ENCODE measurements at places on chromosomes 5 and 9.

GRCh38 chr9:122078557-122078956 lies 14.6 kb downstream of the TTLL11 start:
- DNase-seq: no peak

DNA sequence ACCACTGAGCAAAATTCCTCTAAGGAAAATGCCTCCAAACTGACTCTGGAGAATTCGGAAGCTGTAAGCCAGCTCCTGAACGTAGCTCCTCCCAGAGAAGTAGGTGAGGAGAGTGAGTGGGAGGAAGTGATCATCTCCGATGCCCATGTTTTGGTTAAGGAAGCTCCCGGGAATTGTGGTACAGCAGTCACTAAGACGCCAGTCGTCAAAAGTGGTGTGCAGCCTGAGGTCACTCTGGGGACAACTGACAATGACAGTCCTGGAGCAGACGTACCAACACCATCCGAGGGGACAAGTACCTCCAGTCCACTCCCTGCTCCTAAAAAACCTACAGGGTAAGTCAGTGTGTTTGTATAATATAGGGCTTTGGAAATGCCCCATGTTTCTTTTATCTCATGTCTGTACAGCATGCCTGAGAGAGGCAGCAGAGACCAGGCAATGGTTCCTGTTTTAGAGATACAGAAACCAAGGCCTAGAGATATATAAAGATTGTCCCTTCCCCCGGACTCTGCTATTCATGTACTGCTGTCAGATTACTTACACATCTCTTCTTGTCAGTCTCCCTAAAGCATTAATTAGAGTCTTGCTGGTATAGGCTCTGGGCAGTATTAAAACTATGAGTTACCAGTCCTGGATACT lies 23.9 kb downstream of the HMGXB3 start:
- no peak for DNase-seq

DNA sequence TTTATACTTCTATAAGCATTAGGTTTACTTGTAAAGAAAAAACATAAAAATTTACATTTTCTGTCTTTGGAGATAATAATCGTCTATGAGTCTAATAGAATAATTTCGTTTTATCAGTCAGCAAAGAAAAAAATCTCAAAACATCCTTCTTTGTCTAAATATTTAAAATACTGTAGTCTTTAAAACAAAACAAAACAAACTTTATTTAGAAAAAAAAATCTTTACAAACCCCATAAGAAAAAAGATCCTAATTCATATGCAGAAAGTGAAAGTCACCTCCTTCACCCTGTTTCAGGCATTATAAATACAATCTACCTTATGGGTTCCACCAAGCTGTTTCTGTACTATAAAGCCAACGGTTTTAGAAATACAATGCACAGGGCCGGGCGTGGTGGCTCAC lies 5.6 kb downstream of the LARS1 start:
- no peak for DNase-seq

- DNase-seq: no peak
Observed at GRCh38 chr9:73160868-73161267, 9.2 kb downstream of the ANXA1 start.

DNA sequence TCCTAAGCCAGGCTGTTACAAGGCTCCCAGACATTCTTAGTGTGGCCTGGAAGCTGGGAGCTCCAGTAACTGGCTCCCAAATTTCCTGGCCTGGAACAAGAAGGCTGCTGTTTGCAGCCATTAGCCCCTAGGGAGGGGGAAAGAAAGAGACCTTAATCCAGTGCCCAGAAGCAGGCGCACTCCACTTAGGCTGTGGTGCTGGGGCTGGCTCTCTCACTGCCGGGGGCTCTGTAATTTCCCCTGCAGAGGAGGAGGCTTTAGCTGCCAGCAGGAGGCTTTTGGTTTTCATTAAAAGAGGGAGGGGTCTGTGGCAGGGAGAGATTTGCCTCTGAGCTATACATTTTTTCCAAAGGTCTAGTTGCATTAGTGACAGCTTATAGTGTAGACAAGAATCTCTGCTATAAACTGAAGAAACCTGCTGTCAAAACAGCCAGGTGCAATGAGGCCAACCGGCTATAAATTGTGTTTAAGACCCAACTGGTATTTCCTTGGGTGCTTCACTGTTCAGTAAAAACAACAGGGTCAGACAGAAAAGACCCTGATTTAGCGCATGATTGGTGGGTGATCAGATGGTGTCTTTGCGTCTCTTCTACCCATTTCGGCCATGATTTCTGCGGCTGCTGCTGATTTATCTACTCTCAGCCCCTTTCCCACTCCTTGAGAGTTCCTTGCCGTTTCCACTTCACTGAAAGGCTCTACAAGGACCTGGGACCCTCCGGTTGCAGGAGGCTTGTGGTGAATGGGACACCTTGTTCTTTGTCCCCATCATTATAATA lies 254.6 kb downstream of the AOPEP start:
- no peak for DNase-seq

DNA sequence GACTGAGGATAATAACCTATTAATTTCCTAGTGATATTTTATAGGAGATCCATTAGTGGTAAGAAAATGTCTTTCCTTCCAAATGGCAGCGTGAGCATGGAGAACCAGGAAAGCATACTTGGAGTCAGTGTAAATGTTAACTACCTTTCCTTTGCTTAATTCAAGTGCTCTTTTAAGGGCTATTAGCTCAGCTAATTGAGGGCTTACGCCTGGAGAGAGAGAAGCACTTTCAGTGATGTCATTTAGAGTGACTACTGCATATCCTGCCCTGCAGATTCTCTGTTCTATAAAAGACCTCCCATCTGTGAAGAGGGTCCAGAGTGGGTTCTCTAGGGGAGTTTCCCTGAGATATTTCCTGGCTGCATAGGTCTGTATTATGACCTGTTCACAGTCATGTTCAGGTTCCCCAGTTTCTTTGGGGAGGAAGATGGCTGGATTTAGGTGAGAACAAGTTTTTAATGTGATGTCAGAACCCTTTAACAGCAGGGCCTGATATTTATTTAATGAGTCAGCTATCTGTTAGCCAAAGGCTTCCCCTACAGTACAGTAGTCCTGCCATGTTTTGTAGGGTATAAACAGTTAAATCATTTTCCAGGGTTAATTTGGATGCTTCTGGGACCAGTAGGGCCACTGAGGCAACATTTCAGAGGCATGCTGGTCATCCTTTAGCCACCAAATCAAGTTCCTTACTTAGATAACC lies 89.6 kb downstream of the TRIM36 start:
- DNase-seq: no peak

DNA sequence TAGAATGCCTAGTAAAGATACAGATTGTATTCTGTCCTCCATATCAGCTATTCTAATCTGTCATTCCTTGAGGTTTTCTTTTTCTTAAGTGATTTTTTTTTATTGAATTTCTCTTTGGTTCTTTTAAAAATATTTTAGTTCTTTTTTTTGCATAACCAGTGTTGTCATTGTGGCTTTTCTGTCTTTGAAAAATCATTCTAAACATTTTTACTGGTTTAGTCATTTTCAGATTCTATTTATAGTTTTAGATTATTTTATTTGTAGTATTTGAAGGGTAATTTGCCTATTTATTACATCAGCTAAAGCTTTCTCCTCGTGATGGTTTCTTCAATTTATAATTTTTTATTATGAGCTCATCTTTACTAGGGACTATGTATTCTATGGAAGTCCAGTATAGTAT lies 78.1 kb downstream of the NDUFAF2 start:
- no peak for DNase-seq

GRCh38 chr5:20041326-20042274 lies 53.6 kb upstream of the CDH18 start:
- DNase-seq: no peak

DNA sequence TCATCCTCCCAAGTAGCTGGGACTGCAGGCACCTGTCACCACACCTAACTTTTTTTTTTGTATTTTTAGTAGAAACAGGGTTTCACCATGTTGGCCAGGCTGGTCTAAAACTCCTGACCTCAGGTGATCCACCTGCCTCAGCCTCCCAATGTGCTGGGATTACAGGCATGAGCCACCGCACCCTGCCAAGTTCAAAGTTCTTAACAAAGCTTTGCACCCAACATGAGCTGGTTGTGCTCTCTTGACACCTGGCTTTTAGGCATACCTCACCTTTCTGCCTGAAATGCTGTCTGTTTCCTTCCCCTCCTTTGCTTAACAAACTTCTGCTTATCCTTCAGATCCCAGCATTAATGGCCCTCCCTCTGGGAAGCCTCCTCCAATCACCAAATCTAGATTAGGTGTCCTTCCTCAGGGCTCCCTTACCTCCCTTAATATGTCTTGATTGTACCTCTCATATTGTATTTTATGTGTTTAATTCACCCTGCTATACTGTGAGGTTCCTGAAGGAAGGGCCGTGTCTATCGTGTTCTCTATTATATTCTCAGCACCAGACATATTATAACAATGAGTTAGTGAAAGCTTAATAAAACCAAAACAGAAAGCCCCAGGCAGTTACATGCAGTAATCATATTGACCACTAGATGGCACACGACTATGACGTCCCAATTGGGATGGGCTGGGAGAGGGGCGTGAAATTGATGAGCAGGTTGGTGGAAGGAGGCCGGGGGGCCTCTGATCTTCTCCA lies 62.9 kb upstream of the PPARGC1B start:
- no peak for DNase-seq

- no peak for DNase-seq
Observed at GRCh38 chr5:107127878-107128277, 542.9 kb downstream of the EFNA5 start.

DNA sequence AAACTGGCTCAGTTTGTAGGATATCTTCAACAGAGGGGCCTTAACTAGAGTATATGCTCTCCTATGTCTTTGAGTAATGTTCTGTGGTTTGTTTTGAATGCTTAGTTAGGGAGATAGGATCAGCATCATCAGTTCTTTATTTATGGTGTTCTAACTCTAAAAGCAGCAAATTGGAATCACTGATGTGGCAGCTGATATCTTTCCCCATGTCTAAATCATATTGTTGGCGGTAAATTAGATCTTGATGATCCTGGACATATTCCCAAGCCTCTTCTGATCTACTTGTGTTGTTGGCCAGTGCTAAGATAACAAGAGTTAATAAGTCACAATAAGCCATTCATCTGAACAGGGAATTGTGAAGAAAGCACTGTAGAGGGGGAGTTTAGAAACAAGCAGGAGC lies 332.4 kb upstream of the DAB2 start:
- no peak for DNase-seq

DNA sequence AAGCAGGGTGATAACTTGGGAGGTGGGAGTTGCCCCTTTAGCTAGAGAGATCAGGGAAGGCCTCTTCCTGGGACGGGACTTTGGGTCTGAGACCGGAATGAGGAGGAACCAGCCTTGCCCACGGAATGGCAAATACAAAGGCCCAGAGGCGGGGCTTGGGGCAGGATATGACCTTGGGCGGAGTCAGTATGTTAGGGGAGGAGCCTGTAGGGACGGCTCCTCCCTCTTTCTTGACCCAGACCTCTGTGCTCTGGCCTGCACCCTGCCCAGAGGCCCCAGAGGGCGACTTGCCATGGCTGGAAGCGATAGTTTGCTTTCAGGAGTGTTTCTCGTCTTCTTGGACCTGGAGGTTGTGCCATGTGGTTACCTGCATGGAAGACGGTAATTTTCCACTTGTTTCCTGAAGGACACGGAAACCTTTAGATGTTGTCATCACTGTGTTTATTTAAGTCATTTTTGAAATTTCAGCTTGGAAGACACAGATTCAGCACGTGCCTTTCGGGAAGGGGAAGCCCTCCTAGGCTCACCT lies 85.6 kb downstream of the DAB2IP start:
- no peak for DNase-seq

DNA sequence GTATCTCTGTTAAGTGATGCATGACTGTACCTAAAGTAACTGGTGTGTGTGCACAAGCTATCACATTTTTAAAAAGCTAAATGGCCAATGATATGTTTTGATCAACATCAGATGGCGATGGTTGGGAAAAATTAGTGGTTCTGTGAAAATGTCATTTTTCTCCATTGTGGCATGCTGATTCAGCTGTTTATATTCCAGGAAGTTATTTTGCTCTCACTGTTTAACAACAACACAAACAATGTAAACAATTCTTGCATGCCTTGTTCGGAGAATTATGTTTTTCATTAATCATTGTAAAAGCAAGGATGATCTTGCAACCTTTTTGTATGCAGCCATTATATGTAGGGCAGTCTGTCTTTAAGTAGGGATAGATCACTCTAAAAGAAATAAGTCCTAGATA lies 106.1 kb upstream of the LHFPL2 start:
- DNase-seq: no peak

DNA sequence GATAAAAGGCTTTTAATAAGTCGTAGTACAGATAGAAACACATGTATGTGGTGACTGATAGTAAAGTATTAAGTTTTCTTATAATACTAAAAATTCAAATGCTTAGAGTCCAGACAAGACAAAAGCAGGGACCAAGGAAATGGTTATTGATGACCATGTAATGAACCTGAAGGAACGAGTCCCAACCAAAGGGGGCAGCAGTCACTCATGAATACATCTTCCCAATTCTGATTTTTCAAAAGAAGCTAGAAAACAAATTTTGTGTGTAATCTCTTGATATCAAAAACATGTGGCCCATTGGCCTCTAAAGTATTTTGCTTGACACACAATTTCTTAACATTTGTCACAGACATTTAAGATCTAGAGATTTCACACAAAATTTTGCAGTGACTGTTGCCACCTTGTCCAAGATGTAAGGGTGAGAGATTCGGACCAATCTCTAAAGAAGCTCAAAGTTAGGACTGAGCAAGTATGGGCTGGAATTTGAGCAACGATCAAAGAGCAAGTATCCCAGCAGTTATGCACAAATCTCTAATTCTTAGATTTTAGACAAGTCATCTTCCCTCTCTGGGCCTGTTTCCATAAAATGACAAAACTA lies 66.8 kb downstream of the ARL15 start:
- no peak for DNase-seq

Measured in stimulated activated CD8-positive, alpha-beta memory T cell treated with anti-CD3 and anti-CD28 coated beads, Interleukin-15, amount 100 ng/mL, for 24 hours (primary cell).